ENCODE measurements at places on chromosomes 5 and 9.

- no peak for DNase-seq
These were observed 149.7 kb downstream of the ATP10B start for GRCh38 chr5:160702311-160702803.

- DNase-seq, result peak; percentile 45
These were observed 35.0 kb upstream of the DMRT1 start for GRCh38 chr9:806285-807156.

DNA sequence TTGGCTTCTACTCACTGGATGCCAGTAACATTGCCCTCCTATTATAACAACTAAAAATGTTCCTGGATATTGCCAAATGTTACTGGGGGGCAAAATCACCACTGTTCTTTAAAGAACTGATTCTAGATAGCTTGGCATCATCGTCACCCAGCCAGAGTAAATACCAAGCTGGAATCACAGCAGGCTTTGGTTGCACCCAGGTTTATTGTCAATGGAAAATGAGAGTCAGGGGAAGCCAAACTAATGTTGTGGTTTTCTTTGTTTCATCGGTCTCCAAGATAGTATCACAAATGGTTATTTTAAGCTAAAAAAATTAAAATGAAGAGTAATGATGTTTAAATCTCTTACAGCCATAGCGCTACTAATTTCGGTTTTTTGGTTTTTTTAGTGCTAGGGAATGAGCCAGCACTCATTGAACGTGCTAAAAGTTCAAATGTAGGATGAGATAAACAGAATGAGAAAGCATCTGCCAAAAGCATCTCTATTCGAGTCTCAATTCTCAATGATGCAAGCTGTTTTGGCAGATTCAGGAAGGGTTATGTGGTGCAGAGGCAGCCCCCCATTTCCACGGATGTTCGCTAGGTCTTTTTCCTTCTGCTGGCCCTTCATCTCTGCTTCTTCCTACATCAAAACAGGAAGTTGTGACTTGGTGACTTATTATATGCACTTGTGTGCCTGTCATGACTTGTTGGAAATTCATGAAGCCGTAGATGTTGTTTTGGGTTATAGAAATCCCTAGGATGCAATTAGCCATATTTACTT, 558.0 kb downstream of the EBF1 start:
- DNase-seq, result no peak

- no peak for DNase-seq
These were observed 103.8 kb upstream of the LIFR start for GRCh38 chr5:38660194-38660668.
